ENCODE measurements at places on chromosomes 5 and 9. TPM values are rescaled to one million over a fixed set of nuclear protein-coding genes. Genes with fewer than 3 reads are reported as not detected.

LMNB1 gene
- total RNA-seq, result 6.6 TPM

GABRA1 gene
- 1.9 TPM for total RNA-seq

IL3 gene
- total RNA-seq, result not detected

ESM1 gene
- total RNA-seq, result 1.1 TPM

CYSRT1 gene
- 1.1 TPM for total RNA-seq

NR5A1 gene
- 637 TPM for total RNA-seq
